ENCODE measurements at places on chromosomes 2 and 18.
A peak's percentile ranks its signal among the peaks of the same experiment; 100 is the strongest.

GRCh38 chr2:75539955-75540716 is 20.6 kb downstream of the EVA1A start:
- DNase-seq = peak; percentile 89

DNA sequence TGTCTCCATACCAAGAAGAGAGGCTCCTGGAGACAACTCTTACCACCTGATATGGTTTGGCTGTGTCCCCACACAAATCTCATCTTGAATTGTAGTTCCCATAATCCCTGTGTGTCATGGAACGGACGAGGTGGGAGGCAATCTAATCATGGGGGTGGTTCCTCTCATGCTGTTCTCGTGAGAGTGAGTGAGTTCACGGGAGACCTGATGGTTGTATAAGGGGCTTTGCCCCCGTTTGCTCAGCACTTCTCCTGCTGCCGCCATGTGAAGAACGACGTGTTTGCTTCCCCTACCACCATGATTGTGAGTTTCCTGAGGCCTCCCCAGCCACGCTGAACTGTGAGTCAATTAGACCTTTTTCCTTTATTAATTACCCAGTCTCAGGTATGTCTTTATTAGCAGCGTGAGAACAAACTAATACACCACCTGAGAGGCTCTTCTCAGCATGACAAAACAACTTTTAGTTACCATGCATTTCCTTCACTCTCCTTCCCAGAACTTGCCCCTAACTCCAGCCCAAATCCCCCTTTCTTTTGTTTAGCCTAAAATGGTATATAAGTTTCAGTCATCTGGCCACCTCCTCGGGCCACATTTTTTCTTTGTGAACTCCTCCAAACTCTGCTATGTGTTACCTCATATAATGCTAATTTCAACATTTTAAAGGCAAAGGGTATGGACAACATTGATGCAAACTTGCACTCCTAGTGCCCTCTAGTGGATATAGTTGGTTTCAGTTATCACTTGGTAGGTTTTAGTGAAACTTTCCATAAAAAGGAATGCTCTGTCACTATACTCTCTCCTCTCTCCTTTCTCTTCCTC is 58.6 kb upstream of the SLC25A52 start:
- peak; percentile 20 for DNase-seq

- DNase-seq = no peak
Observed at GRCh38 chr2:231053846-231054245, 2.8 kb upstream of the PSMD1 start.

GRCh38 chr2:117058366-117058765 is 756.1 kb upstream of the DDX18 start:
- DNase-seq = no peak

GRCh38 chr2:127932199-127932876 is 46.6 kb upstream of the AMMECR1L start:
- peak; percentile 55 for DNase-seq

DNA sequence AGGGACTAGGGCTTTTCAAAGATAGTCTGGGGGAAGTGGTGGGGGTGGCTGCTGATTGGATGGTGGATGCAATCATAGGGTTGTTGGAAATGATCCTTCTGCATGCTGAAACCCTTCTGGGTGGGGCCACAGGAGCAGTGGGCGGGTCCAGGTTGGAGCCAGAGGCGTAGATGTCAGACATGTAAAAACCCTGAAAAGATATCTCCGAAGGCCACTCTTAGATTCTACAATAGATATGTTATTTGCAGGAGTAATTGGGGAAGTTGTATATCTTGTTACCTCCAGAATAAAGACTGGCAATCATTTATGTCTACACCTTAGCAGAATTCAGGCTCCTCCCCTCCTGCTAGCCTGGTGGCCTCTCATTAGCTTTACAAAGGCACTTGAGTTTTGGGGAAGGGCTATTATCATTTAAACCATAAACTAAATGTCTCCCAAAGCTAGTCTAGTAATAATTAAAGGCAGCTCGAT is 8.2 kb upstream of the FAM98A start:
- DNase-seq = no peak

- no peak for DNase-seq
Observed at GRCh38 chr18:77008576-77009315, 123.8 kb downstream of the MBP start.

- DNase-seq = no peak
Observed at GRCh38 chr18:50742952-50743351, 76.9 kb downstream of the MRO start.

GRCh38 chr2:191432121-191432520 is 186.9 kb downstream of the MYO1B start:
- DNase-seq = no peak

DNA sequence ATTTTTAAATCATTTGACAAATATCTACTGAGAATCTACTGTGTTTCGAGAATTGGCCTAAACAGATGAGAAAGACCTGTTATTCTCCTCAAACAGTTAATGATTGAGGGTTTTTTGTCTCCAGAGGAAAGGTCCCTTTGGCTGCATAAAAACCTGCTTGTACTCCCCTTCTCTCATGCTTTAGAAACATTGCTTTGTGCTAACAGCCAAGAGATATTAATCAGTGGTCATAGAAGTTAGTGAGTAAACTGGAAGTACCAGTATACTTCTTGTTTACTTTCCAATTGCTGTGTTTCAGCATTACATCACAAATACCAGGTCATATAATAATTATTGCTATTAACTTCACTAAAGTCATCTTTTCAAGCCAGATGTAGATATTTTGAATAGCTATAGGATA is 34.1 kb downstream of the ITGB6 start:
- DNase-seq = no peak

- no peak for DNase-seq
Observed at GRCh38 chr2:164456619-164457018, 164.7 kb downstream of the GRB14 start.

DNA sequence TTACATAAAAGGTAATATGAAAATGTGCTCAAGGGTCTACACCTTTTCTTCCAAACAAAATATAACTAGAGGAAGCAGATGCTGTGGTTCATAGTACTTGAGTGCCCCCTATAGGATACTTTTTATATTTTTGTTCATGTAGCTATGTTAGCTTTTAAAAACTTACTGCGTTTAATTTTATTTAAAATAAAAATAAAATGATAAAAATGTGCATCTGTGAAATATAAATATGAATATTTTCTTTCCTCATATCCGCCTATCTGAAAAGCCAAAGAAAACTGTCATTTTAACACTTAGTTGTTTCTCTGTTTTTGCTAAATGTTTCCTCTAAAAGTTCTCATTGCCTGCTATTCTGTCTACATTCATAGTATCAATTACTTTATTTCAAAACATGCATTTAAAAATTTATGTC is 9.6 kb upstream of the LRP1B start:
- DNase-seq = peak; percentile 13

- peak; percentile 49 for DNase-seq
Observed at GRCh38 chr2:227147023-227147422, 17.0 kb downstream of the COL4A4 start.

DNA sequence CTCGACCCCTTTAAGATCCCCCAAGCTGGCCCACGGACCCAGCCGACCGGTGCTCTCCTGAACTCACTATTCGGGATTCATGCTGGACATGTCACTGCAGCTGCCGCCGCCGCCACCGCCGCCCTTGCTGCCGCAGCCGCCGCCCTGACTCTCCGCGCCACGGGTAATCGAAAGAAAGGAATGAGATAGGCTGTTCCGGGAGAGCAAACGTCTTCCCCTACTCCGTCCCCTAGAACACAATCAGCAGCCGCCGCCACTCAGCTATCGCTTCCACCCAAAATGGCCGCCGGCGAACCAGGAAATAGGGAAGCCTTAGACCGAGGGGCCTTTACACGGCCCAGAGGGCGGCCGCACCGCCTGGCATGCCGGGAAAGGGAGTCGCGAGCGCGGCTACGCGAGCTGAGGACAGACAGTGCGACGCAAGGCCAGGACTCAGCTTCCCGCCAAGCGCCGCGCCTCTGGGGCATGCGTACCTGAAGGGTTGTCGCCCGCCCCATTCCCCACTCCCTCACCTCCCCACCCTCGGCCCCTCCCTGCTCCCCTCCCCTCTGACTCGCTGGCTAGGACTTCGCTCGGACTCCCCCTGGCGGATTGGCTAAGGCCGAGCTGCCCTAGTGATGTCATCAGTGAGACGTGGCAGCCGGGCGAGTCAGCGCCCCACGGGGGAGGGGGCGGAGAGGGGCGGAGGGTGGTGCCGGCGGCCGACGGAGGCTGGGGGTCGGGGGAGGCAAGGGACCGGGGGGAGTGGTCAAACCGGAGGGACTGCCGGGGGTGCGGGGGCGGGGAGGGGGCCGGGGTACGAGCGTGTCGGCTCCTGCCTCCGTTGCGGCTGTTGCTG is at the start of gene RAB1A:
Gene RAB1A (minus strand): TSS at position 281 of the 838 bp plus-strand sequence. CDS start 191 bp downstream, at position 90.
- DNase-seq = peak; percentile 99

DNA sequence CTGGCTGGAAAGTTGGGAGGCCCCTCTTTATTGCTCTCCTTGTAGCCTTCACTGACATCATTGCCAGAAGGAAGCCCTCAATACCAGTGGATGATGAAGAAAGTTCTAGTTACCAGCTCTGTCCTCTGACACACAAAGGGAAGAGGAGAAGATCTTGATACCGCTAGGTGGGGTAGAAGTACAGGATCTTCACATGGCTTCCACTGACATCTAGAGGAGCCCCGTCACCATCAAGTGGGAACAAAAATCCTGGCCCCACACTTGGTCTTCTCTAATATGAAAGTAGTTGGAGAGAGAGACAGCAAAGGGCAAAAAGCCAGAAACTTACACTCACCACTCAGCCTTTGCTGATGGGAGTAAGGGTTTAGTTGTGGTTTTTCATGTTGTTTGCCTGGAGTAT is 12.4 kb downstream of the XIRP2 start:
- no peak for DNase-seq

GRCh38 chr2:165147186-165148045 is 56.4 kb downstream of the SCN3A start:
- no peak for DNase-seq

GRCh38 chr18:59631583-59632181 is 65.5 kb downstream of the CCBE1 start:
- no peak for DNase-seq

DNA sequence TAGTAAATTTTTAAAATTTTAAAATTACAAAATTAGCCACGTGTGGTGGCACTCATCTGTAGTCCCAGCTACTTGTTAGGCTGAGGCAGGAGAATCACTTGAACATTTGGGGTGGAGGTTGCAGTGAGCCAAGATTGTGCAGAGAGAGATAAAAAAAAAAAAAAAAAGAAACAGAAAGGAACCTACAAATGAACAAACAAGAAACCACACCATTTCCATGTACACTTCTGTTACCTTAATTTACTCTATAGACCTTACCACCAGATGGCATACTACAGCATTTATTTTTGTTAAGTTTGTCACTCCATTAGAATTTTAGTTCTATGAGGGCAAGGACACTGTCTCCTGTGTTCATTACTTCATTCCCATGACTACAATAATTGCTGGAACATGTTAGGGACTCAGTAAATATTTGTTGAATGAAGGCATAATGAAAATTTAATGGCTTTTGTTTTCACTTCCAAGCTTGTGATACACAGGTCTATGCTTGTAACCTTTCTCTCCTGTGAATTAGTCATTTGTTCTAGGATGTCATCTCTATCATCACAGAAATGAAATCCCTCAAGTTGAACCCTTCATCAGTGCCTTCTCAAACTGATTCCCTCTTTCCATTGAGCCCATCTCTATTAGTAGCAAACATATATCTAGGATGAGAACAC is 76.0 kb downstream of the ARHGAP15 start:
- DNase-seq = no peak

DNA sequence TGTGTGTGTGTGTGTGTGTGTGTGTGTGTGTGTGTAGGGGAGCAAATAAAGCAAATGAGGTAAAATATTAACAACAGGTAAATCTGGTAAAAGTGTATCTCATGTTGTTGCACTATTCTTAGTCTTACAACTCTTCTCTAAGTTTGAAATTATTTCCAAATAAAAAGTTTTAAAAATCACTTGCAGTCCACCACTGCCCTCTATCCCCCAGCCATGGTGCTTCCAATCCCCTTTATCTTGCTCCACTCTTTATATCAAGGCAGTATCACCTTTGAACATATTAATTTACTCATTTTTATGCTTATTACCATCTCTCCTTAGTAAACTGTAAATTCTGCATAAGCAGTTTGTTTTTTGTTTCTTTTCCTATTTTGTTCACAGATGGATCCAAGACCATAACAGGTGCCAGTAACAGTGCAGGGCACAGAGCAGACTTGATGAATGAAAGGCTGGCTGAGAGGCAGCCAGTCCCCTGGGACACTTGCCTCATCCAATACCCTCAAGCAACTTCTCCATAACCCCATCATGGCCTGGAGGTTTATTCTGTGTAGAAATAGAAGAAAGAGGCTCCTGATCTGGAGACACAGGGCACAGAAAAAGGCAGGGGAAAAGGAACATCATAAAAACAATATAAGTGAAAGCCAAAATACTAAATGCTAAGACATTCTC is 67.6 kb downstream of the LDAH start:
- DNase-seq = no peak

DNA sequence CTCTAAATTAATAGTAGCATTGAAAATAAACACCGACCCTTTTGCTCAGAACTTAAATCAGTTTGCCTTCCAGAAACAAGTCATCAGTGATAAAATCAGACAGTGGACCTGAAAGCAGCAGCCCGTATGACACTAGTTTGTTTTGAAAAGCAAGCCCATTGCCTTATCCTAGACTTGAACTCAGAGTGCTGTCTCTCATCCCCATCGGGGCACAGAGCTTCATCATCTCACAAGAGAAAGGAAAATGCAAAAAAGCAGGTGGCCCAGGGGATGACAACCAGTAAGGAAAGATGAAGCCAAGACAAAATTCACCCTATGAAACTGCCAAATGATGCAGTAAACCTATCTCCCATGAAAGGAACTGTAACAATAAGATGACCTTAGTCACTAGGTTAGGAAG is 71.2 kb downstream of the CERKL start:
- no peak for DNase-seq

GRCh38 chr2:187215532-187216240 is 232.4 kb downstream of the CALCRL start:
- DNase-seq = peak; percentile 17

GRCh38 chr2:191038741-191039140 is 24.8 kb upstream of the STAT1 start:
- DNase-seq = no peak

- DNase-seq = no peak
Observed at GRCh38 chr2:72630767-72631166, 195.1 kb downstream of the EXOC6B start.

DNA sequence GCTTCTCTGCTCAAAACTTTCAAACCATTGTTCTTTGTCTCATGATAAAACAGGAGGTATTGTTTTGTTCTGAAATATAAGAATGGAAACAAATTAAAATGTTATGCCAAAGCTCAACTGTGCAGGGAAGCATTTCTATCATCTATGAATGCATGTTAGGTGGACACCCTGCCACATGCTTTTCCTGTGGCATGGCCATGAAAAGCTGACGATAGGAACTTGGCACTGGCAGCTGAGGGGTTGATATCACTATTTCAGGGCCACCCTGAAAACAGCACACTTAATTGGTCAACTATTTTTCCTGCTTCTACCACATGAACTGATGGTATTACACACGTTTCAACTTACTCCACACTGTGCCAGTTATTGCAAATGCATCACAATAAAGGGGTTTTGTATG is 157.3 kb downstream of the MREG start:
- DNase-seq = no peak

- DNase-seq = no peak
Observed at GRCh38 chr2:20448246-20448976, 1.5 kb downstream of the RHOB start.

- no peak for DNase-seq
Observed at GRCh38 chr2:234671231-234671630, 174.3 kb upstream of the ARL4C start.
